ENCODE measurements at places on chromosomes 7 and 10. TPM values are rescaled to one million over a fixed set of nuclear protein-coding genes. Genes with fewer than 3 reads are reported as not detected.
A peak's percentile ranks its signal among the peaks of the same experiment; 100 is the strongest.

Gene BLNK
- 12.5 TPM for polyA plus RNA-seq

Gene PLEKHS1
- 0.03 TPM for polyA plus RNA-seq

Gene CYP2C19
- polyA plus RNA-seq: 1.5 TPM

Gene STRIP2
- polyA plus RNA-seq: 0.13 TPM

Gene SORBS1
- polyA plus RNA-seq: 371 TPM

Gene MPP7
- polyA plus RNA-seq: 16.9 TPM

Gene MORN4
- 8.8 TPM for polyA plus RNA-seq

DNA sequence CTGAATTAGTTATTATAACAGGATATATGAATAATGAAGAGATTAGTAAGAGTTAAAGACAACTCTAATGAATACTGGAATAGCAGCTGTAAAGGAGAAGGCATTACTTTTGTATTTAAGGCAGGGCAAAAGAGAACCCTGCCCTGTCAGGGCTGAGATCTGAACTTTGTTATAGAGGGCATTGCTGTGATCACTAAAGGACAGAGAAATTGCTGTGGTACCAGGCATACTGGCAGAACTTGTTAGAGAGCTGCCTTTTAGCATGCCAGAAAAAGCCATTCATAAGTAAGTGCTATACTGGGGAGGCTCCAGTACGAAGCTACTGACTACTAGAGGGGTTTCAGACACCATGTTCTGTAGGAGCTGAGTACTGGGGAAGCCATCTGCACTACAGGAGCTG, 481.8 kb downstream of the SEMA3D start:
- no peak for DNase-seq

GRCh38 chr10:3623746-3624145, 161.3 kb downstream of the KLF6 start:
- no peak for DNase-seq

- no peak for DNase-seq
Measured at GRCh38 chr10:7123774-7124173, 287.1 kb downstream of the SFMBT2 start.

DNA sequence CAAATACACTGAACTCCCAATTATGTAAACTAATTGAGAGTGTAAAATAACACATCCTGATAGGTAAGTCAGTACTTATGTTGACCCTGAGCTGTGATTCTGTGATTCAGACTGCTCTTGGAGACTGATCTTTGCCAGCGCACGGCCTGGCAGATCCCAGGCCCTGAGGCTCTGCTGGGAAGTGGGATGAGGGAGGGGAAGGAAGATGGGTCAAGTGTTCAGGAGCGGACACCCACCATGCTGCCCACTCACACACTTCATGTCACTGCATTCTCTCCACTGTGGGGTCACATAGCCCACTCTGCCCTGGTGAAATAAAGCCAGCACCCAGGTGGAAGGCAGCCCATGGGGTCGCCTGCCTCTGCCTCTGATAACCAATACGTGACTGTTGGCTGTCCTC, 226.2 kb downstream of the TNS3 start:
- no peak for DNase-seq

- no peak for DNase-seq
Measured at GRCh38 chr10:100996678-100997359, 2.8 kb upstream of the LZTS2 start.

- peak; percentile 43 for DNase-seq
Measured at GRCh38 chr7:92872701-92873100, 36.3 kb upstream of the CDK6 start.

DNA sequence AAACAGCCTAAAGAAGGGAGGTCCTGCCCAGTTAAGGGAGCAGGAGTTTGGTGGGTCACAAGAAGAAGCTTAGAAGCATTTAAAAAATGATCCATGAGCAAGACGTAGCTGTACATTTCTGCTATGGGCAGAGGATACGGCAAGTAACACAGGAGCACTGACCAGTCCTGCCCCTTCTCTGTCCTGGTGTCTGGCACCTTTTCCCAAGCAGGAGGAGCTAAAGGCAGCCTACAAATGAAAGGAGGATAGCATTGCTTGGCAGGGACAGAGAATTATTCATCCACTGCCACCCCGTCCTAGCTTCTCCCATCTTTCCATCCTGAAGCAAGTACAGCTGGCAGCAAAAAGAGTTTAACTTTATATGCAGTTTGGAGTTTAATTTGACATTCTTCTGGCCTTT, 1077.6 kb downstream of the TYW1 start:
- no peak for DNase-seq

Data from aorta (tissue), 5 donors.